ENCODE measurements at places on chromosomes 13 and 19.

- no peak for DNase-seq
These were observed 3.4 kb downstream of the GGN start for GRCh38 chr19:38384209-38385027.

DNA sequence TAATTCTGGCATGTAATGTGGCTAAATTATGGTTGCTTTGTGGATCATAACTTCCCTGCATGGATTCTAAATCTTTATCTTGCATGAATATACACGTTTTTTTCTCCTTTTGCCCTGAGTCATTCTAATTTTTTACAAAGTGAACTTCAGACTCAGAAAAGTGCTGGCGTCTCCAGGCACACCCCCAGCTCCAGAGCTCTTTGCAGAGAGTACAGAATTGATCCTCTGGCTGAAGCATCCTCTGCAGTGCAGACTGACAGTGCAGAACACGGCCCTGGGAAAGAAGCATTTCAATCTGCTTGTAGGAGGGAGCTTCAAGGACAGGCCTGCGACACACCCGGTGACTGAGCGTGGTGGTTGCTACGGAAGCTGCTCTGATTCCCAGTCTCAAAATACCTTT is 228.1 kb downstream of the FGF9 start:
- no peak for DNase-seq

DNA sequence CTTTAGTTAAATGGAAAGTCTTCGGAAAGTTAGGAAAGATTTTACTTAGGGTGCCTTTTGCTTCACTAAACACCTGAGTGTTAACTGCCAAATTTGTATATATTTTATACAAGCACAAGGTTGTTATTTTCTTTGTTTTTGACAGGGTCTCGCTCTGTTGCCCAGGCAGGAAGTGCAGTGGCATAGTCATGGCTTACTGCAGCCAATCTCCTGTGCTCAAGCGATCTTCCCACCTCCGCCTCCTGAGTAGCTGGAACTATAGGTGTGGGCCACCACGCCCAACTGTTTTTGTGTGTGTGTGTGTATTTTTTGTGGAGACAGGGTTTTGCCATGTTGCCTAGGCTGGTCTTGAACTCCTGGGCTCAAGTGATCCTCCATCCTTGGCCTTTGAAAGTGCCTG is 16.2 kb downstream of the KCTD4 start:
- no peak for DNase-seq

GRCh38 chr13:41681587-41681986 is 224.2 kb downstream of the RGCC start:
- no peak for DNase-seq

DNA sequence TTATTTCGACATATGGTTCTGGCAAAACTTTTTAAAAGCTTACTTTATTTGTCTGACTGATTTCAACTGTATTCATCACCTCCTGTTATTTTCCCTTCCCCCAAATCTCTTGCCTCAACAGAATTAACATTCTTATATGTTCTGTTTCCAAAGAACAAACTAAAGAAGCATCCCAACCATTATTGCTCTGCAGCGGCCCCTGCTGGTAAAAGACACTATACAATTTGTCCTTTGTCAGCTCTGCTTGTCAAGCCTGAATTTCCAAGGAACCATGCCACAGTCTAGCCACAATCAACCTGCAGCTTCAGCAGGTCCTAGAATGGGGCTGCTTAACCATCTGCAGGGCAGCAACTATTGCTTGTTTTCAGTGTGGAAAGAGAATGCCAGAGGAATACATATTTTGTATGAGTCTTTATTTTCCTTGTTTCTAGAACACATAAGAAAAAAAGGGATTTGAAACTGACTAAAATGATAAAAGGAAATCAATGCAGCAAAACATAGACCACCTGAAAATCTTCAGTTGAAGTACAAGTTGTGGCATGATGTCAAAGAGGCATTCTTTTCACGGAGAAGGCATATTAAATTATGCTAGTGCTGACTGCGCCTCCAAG is 845.3 kb downstream of the DIAPH3 start:
- DNase-seq = peak; percentile 15

DNA sequence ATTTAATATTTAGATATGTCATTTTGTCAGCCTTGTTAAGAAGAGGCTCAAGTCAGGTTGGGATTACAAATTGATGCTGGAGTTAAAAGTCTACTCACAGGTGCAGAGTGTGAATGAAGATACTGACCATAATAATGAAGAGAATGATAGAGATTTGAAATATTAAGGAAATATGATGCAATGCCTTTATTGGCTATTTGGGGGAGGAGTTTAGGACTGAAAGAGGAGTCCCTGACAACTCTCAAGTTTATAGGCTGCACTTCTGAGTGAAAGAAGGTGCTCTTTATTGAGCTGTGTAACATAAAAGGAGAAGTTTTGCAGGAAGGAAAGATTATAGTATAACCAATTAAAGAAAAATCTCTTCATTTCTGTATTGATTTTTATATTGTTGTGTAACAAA is 827.7 kb upstream of the PCDH9 start:
- DNase-seq = no peak

GRCh38 chr13:99288089-99288488 is 19.1 kb downstream of the GPR183 start:
- no peak for DNase-seq

GRCh38 chr13:106865716-106866440 is 297.9 kb upstream of the ARGLU1 start:
- no peak for DNase-seq

- no peak for DNase-seq
These were observed 3.8 kb downstream of the APLP1 start for GRCh38 chr19:35872180-35872579.

GRCh38 chr19:41541990-41542584 is 33.9 kb upstream of the CEACAM21 start:
- DNase-seq = no peak

GRCh38 chr19:55694656-55695491 is 19.8 kb downstream of the EPN1 start:
- no peak for DNase-seq

DNA sequence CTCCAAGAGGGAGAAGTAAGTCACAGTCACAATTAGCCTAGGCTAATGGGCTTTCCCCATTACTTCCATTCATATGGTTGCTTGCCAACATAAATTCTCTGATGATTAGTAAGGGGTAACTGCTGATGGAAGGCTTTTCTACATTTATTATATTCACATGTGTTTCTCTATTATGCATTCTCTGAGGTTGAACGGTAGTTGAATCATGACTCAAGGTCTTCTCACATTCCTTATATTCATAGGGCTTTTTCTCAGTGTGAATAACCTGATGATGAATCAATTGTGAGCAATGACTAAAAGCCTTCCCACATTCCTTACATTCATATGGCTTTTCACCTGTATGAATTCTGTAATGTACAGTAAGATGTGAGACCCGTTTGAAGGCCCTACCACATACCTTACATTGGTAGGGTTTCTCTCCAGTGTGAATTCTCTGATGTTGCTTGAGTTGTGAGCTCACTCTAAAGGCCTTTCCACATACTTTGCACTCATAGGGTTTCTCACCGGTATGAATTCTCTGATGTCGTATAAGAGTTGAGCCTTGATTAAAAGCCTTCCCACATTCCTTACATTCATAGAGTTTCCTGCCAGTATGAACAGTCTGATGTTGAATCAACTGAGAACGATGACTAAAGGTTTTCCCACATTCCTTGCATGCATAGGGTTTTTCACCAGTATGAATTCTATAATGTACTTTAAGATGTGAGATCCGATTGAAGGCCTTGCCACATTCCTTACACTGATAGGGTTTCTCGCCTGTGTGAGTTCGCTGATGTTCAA is 9.3 kb downstream of the ZNF582 start:
- DNase-seq = no peak

DNA sequence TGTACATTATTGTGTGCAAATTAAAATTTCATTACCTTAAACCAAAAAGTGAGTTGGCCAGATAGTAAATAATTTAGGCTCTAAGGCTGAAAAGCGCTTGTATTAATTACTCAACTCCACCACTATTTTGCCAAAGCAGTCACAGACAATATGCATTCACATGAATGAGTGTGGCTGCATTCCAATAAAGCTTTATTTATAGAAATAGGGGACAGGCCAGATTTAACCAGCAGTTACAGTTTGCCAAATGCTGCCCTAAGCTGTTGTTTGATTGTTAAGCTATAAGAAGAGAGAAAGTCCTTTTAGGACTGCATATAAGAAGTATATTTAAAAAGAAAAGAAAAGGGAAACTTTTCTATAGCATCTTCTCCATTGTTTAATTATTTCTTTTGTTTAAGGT is 342.6 kb downstream of the ITGBL1 start:
- DNase-seq = no peak
